ENCODE measurements at places on chromosomes 12 and 14. TPM values are rescaled to one million over a fixed set of nuclear protein-coding genes. Genes with fewer than 3 reads are reported as not detected.

GRCh38 chr12:57672801-57673200 is 21.1 kb upstream of the OS9 start:
- no peak for DNase-seq

DNA sequence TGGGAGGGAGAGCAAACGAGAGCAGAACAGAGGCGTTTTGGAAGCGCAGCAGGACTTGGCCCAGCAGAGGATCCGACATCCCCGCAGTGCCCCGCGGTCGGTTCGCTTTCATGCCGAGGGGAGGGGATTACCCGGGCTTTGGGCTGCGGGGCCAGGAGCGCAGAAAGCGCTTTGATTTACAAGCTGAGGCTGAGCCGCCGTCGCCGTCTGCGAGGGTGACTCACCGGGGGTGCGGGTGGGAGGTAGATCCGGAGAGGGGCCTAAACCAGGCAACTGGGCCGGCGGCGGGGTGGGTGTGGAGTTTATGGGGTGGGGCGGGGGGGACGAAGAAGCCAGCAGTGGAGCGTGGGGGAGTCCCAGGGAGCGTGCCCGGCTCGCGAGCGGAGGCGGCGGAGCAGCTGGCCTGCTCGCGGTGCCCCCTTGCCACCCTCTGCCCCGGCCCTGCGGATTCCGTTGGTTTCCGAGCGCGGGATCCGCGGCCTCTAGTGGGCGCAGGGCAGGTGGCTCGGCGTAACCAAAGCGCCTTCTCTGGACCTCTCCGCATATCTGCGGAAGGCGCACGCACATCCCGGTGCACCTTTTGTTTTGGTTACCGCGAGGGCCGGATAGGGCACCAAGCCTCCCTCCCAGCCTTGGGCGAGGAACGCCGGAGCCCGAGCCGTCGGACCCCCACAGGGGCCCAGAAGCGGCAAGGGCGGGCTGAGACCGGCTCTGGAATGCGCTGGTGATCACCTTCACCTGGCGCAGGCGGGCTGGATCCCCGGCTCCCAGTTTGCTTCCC is 2.6 kb downstream of the SIX4 start:
- DNase-seq = peak; percentile 76

DNA sequence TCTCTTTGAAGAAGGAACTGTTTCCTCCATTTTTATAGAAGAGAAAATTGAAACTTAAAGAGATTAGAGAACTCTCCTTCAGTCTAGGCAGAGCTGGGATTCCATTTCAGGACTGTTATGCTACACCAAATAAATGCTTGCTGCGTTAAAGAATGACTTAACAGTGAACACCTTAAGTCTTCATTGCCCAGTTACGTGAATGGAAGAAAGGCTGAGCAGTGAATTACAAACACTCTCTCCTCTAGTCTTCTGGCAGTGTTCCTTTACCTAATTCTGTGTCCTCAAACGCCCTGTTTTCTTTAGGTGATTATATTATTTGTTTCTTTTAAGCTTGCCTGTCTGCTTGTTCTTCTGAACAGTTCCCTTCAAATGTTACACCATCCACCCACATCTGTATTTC is 59.7 kb downstream of the RCOR1 start:
- DNase-seq = no peak

GRCh38 chr14:105043641-105044040 is 21.6 kb downstream of the GPR132 start:
- DNase-seq = no peak

- no peak for DNase-seq
Measured at GRCh38 chr14:90381011-90381786, 15.6 kb upstream of the CALM1 start.

DNA sequence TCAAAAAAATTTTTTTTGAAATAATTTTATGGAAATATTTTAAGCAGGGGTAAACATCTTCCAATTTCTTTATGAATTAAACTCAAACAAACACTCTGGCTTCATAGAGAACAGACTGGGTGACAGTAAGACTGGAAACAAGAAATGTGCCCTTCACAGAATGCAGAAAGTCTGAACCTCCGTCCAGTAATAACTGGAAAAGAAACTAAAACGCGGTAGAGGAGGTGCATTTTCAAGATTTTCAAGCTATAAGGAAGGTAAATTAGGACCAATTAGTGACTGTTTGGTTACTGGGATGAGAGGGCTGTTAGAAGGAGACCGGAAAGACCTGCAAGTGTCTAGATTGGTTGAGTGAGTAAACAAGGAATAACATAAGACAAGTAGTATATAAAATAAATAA is 245.7 kb downstream of the CEP128 start:
- DNase-seq = no peak

GRCh38 chr12:46266869-46267574 is 1.8 kb downstream of the SLC38A1 start:
- peak; percentile 72 for DNase-seq

FBXO33 gene
- total RNA-seq = 106 TPM

CLEC2A gene
- not detected for total RNA-seq

UBC gene
- total RNA-seq = 1,771 TPM

EIF2S3B gene
- total RNA-seq = 1.4 TPM

SLC41A2 gene
- 3.4 TPM for total RNA-seq

Measured in CD8-positive, alpha-beta T cell (primary cell).